ENCODE measurements at places on chromosomes 2 and 18.

DNA sequence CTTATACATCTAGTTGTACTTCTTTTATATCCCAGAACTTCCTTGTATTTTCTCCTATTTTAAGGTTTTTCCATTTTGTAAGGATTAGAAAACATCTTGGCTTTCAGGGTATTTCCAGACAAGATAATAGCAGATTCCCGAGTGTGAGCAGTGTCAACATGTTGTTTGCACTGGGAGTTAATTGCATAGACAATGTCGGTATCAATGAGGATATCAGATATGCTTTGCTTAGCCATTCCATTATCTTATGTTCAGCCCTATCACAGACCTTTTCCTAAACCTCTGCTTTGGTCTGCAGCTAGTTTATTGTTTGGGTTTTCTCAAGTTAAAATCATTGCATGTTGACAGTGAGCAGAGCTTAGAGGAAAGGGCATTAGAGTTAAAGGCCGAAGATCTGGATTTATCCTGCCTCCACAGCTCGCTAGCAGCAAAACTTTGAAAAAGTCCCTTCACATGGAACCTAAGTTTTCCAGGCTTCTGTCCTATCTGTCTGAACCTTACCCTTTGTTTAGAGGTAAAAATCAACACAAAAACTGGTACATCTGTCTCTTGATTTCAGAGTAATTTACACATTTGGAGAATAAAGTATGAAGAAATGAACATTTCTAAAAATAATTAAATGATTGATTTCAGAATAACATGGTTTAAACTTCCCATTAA lies 355.4 kb downstream of the KIAA1328 start:
- DNase-seq = no peak

DNA sequence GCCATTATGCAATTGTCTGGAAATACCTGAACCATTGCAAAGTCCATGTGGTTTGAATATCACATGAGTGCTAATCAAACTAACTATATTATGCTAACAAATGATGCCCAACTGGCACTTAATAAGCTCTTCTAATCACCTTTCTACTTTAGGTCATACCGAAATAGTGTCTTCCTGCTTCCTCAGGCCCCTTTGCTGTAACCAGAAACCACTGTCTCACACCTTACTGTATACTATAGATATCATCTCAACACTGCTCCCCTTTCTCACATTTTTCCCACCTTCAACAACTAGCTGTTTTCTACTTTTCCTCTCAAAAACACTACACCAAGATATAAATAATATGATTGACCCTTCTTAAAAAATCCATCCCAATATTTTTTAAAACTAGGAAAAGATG lies 633.9 kb downstream of the BCL11A start:
- DNase-seq = no peak

DNA sequence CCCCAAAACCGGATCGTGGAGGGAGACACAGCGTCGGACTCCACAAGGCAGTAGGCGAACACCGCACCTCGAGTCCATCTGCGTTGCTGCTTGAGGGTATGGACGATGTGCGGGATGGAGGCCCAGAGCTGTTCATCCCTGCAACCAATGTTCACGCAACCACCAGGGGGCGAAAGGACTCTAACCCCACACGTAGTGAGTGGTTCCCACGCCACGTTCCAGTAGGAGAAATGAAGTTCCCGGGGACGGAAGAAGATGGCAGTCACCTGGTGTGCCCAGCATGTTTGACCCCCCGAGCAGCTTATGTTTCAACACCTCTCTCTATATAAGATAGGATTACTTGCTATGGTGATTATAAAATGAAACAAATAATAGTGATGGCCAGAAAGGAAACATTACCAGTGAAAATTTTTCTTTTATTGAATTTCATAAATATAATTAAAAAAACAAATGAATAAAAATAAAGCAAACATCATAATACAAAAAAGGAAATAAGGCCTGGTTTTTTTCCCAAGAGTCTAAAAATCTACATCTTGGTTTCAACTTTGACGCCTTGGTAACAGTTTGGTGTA lies 184.3 kb downstream of the SH3BP4 start:
- peak; percentile 65 for DNase-seq

DNA sequence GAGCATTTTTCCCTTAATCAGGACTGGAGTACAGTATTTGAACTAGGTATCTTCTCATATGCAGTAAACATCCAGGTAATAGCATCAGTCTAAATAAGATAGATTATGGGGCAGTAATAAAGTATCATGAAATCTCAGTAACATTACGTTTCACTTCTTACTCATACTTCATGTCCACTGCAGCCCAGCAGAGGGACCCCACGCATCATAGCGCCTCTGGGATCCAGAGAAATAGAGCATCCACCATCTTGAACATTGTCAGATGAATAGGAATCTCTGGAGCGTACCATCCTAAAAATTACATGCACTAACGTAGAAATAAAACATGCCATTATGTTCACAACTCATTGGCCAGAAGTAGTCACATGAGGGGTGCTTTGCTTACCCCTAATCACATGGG lies 499.0 kb downstream of the CPS1 start:
- no peak for DNase-seq

DNA sequence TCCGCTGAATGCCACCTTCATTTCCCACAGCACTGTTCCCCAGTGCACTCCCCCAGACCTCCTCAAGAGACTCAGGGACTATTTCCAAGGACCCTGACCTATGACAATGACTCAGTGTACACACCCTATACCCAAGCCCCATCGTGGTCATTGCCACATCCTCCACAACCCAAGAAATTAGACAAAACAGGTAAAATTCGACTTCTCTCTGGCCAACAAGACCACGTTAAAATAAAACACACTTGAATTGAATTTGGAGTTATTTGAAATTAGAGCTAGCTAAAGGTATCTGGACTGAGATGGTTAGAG lies 126.4 kb upstream of the NCK2 start:
- no peak for DNase-seq

DNA sequence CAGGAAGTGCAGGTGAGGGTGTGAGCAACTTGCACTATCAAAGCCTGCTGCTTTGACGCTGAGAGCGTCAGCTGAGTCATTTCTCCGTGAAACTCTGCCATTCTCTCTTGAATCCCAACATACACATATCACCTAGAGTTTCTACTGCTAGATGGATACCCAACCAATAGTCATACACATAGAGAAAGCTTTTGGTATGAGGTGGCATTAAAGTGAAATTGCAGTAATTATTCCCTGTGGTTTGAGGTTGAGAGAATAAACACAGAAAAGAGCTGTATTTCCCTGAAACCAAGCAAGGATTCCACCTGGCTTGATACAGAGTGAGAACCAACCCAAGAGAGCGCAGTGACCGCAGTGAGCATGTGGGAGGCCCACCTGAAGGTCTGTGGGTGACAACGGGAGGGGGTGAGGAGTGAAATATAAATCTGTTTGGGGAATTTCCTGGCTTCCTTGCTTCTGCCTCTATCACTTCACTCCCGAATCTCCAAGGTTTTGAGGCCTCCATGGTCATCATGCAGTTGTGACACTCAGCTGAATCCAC lies 28.8 kb upstream of the TMEM18 start:
- no peak for DNase-seq

DNA sequence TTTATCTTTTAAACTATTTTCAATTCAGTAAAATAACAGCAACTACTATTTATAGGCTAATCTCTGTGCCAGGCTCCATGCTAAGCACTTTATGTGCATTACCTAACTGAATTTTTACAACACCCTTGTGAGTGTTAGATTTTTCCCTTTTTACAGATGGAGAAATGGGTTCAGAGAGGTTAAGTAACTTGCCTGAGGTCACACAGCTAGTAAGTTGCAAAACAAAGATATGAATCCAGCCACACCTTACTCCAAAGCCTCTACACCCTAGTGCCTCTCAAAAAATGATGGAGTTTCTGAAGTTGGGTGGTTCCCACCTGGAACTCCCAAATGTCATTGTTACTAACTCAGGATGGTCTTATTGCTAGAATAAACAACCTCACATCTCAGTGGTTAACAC lies 60.8 kb downstream of the RHOB start:
- DNase-seq = no peak

DNA sequence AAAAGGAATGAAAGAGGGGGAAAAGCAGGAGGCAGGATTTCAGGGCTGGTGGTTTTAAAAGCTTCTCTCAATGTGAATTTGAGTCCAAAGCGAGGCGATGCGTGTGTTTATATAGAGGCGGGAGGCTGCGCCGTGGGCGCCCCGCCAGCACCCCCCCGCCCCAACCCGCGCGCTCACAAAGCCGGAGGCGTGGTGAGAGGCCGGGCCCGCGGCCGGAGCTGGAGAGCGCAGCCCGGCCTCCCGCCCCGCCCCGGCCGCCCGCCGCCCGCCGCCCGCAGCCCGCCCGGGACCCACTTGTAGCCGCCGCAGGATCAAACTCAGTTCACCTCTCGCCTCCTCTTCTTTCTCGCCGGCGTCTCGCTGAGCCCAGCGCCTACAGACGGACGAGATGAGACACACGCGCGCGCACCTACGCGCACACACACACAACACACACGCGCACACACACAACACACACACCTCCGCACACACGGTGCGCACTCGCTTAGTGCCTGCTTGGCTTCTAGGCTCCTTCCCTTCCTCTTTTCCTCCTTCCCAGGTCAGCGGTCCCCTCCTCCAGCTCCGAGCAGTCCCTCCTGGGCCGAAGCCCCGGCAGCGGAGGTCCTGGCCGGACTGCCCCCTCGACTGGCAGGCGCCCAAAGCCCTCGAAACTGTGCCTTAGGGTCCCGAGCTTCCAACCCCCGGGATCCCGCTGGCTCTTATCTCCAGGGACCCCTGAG lies 1.3 kb upstream of the CYP26B1 start:
- peak; percentile 47 for DNase-seq

DNA sequence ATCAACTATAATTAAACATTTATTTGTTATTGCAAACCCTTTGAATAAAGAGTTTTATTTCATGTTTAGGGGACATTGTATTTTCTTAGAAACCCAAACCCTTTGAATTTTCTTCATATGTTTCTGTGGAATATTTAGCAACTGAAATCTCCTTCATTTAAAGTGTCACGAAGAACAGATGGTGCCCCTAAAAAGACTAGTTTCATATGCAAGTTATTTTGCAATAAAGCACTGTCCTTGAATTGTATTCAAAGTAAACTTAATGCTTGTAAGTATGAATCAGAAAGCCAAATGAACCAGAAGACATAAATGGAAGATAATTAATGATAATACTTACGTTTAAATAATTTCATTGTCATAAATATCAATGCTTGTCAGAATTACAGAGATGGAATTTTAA lies 151.9 kb upstream of the CWC22 start:
- no peak for DNase-seq

DNA sequence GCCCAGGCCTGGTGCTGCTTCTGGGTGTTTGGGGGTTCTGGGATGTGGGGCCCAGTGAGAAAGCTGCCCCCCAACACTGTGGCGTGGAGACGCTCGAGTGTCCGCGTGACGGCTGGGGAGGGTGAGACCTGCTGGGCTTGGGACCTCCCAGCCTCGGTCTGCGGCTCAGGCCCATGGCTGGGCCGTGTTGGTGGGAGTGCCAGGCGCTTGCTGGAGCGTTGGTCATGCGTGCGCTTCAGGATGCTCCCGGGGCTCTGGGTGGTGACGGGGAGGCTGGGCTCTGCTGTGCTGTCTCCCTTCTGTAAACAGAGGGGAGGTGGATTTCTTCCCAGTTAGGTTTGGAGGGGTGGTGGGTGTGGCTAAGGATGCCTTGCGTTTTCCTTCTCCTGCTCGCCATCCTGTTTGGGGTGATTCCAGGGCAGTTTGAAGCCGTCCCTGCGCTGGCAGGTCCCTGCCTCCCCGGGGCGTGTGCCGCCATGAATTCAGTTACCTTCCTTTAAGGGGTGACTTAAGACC lies 606 bp downstream of the GAL3ST2 start:
- DNase-seq = no peak

DNA sequence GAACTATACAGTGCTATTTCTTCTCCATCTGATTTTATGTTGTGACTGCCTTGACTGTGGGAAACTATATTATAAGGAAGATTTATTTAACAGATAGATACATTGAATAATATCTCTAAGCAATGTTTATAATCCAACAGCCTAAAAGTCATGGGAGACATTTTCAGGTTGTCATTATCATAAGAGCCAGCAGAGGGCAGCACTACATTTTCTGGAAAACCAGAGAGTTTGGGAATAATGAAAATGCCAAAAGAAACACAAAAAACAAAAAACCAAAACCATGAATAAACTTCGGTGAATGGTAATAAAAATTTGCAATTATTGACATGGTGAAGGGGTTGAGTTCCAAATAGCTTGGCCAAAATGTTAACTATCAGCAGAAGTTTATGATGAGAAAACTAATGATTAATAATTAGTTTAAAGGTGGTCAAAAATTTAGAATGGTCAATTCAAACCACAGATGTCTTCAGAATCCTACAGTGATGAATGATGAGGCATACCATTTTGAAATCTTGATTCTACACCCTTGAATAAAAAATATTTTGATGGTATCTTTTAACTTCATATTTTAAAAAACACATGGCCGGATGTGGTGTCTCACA lies 4.7 kb downstream of the EEF1B2 start:
- peak; percentile 61 for DNase-seq

DNA sequence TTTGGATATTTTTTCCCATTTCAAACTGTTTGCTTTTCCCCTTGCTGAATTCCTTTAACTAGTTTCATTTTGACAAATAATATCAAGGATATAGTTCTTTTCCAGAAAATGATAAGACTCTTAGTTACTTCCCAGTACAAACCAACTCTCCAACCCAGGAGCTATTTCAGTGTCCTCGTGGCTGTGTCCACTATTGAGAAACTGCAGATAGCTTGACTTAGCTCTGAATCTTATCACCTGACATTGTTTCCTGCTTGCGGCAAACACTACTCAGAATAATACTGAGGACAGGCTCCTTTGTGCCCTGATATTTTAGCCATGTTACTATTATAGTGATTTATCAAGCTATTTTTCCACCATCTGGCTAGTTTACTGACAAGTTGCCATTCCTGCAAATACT lies 74.6 kb downstream of the KLF7 start:
- no peak for DNase-seq

DNA sequence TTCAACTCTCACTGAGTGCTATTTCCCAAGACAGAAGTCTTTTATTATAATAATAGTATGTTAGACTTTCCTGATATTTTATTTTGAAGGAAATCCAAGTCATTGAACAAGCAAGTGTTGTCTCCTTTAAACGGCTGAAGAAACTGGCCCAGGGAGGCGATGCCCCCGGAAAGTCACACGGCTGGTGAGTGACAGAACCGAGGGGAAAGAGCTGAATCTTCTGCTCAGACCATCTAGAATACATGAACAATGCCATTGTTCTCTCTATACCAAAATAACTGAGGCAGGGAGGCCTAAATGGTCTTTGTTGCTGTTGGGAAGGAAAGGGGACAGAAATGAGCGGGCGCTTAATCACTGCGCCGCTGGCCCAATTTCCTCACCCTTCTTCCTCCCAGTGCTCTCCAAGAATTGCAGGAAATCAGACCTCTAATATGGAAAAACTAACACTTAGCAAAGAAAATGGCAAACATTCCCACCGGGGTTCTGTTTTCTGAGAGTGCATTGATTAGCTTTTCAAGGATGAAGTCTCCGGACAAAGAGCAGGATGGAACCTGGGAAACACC lies 101.5 kb downstream of the KLF7 start:
- no peak for DNase-seq

Data from neuronal stem cell (in vitro differentiated cells).